ENCODE measurements at places on chromosomes 16 and 17.

- no peak for DNase-seq
These were observed 2292.0 kb downstream of the TP53TG3F start for GRCh38 chr16:35751191-35751941.

DNA sequence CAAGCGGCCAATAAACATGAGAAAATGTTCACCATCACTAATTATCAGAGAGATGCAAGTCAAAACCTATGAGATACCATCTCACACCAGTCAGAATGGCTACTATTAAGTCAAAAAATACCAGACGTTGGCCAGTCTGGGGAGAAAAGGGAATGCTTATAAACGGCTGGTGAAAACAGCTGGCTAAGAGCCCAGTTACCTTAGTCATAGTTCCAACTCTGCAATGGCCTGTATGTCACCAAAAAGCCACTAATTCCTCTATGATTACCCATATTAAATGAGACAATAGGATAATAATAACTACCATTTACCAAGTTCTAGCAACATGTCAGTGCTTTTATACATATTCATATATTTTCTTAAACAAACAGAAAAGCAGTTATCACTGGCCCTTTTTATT lies 42.9 kb upstream of the CDRT4 start:
- no peak for DNase-seq

DNA sequence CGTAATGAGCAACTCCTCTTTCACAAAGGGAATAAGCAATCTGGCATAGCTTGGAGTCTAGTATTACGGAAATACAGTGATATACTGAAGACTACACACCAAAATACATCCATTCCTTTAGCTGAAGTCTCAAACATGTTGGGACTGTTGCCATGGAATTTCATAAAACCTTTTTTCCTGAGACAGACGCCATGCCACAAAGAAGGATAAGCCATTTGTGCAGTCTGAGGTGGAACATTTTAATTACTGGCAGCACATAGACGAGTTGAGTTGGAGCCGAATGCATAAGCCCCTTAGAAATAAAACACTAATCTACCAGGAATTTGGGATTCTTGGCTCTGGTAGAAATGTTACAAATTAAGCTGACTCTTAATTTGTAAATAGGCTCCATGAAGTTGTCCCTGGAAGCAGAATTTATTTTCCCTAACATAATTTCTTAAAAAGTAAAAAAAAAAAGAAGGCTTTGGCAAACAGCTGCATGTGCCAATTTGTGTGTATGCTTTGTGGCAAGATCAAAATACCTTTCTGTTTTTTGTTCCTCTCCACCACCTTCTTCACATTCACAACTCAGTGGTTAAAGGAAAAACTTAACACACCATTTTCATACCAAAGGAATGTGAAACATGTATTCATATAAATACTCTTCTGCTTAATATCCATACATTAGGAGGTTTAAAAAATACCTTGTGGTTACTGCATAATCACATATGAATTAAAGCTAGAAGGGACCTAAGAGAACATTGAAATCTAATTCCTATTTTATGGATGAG lies 25.5 kb downstream of the GRB7 start:
- DNase-seq = no peak

- DNase-seq = peak; percentile 81
These were observed 42.8 kb upstream of the ZC3H18 start for GRCh38 chr16:88527186-88527936.

DNA sequence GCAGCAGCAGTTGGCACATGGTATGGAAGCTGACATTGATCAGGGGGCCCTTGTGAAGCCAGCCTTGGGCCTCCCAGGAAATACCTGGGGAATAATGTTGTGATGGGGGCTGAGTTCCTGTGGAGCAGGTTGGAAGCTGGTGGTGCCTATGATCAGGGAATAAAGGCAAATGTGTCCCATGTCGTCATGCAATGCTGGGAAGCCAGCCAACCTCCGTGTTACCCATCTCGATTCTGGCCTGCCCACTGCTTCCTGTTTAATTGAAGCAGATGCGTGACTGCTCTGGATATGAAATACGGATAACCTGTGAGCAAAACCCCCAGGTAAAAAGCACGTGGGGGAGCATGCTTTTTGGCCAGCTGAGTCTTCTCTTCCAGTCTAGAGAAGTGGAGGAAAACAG lies 580.4 kb upstream of the HSBP1 start:
- no peak for DNase-seq

- DNase-seq = no peak
These were observed 342.2 kb upstream of the TNRC6C start for GRCh38 chr17:77616254-77616731.

DNA sequence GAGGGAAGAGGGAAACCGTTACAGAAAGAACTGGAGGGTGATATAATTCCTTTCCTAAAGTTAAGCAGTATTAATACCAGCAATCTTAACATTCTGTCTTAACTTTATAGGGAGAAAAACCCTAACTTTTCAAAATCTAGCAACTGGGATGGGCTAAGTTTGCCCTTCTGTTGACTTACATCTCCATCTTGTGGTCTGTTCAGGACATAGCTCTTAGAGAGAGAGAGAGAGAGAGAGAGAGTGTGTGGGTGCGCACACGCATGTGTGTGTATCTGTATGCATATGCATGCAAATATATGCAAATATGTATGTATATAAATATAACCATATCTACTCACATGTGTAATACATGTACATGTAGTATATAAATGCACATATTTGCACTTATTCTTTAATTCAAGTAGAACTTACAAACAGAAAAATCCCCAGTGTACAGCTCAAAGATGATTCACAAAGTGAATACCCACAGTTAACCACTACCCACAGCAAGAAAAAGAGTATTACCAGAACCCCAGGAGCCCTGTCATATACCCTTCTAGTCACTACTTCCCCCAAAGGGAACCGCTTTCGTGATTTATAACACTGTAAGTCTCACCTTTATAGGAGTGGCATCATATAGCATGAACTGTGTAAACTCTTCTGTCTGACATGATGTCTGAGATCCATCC lies 46.5 kb downstream of the STX8 start:
- no peak for DNase-seq

DNA sequence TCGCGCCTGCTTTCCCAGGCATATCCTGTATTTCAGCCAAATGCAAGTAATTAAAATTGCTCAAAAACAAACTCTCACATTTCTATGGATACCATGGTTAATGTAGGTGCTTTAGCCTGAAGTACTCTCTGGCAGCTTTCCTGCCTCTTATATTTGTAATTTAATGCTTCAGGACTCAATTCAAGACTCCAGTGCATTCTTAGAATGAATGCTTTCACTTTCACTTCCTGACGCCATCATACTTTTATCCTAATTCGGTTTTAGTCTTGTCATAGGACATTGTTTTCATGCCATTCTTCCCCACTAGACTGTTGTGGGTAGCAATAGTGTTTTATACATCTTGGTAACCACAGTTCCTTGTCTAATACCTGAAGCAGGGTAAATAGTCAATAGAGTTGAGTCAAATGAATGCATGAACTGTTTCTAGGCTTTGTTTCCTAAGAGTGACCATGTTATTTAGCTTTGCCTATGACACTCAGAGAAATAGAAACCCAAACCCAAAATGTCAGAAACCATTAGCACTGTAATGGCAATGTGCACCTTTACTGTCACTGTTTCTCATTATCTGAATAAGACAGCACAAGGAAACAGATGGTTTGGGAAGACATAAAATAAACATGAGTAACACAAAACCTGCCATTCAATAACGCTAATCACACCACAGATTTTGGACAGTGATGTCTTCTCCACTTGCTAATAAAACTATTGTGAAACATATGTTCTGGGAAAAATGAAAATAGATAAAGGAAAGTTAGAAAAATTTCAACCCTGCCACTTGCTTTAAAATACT lies 705.5 kb downstream of the CDH11 start:
- DNase-seq = no peak

- DNase-seq = no peak
These were observed 28.8 kb downstream of the IST1 start for GRCh38 chr16:71923941-71924690.

DNA sequence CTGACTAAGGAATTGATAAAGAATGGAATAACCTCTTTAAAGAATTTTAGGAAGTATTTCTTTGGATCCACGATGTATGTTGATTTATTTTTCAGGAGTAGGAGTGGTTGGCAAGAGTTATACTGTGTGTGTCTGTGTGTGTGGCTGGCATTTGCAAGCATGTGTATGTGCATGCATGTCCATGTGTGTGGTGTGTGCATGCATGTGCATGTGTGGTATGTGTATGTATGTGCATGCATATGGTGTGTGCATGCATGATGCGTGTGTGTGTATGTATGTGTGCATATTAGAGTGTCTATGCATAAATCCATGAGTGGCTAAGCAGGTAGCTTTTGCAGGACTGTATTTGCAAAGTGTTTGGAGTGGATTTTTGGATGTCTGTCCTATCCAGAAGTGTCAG lies 120.8 kb downstream of the HS3ST2 start:
- no peak for DNase-seq

- DNase-seq = no peak
These were observed 56.0 kb upstream of the SMURF2 start for GRCh38 chr17:64718058-64718457.

GRCh38 chr17:49820773-49821172 lies 27.1 kb downstream of the TAC4 start:
- no peak for DNase-seq

GRCh38 chr16:68778551-68779231 lies 41.6 kb downstream of the CDH1 start:
- DNase-seq = peak; percentile 91

- peak; percentile 98 for DNase-seq
These were observed 38.3 kb upstream of the HAPSTR1 start for GRCh38 chr16:9053006-9053601.

- DNase-seq = peak; percentile 68
These were observed 1.7 kb upstream of the CBX8 start for GRCh38 chr17:79798299-79799173.

- DNase-seq = peak; percentile 83
These were observed 6.2 kb downstream of the JPH3 start for GRCh38 chr16:87608400-87608985.

- DNase-seq = no peak
These were observed 13.0 kb upstream of the DPEP1 start for GRCh38 chr16:89600427-89600826.

- DNase-seq = no peak
These were observed 21.4 kb downstream of the ZC3H18 start for GRCh38 chr16:88591577-88592021.

GRCh38 chr16:85603203-85603755 lies 9.8 kb upstream of the GSE1 start:
- DNase-seq = no peak

GRCh38 chr17:15453246-15453645 lies 14.2 kb downstream of the CDRT4 start:
- no peak for DNase-seq

GRCh38 chr17:67569873-67570272 lies 147.9 kb upstream of the NOL11 start:
- DNase-seq = peak; percentile 19

DNA sequence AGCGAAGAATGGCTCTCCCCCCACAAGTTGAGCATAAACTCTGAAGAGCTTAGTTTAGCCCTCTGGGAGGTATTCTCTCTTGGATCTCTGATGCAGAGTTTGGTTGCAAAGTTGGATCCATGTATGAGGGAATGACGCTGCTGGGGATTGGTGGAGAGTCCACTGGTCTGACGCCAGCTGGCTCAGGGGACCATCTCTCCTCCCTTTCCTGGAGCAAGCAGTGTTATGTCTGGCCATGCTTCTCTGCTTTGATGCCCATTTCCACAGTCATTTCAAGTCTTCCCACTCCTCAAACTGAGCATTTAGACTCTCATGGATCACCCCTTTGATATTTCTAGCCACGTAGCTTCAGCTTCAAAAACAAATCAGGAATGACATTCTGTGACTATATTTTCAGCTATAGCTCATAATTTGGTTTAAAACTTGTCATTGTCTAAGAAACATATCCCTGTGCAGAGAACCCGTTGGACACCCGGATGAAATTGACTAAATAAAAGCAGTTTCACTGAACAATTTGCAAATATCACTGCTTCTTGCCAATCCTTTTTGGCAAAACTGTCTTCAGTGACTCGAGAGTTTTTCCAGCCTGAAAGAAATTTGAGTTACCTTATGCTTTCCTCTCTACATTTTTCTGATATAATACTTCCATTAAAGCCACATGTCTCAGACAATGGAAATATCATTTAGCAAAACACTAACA lies 193.4 kb upstream of the CDH11 start:
- no peak for DNase-seq

- DNase-seq = peak; percentile 81
These were observed 5.8 kb downstream of the ZNF18 start for GRCh38 chr17:11991461-11991860.

- no peak for DNase-seq
These were observed 721 bp downstream of the TBCD start for GRCh38 chr17:82752371-82753200.

- no peak for DNase-seq
These were observed 94.0 kb upstream of the SALL1 start for GRCh38 chr16:51244887-51245657.

GRCh38 chr16:1542166-1542500 lies 8.7 kb downstream of the TMEM204 start:
- no peak for DNase-seq

DNA sequence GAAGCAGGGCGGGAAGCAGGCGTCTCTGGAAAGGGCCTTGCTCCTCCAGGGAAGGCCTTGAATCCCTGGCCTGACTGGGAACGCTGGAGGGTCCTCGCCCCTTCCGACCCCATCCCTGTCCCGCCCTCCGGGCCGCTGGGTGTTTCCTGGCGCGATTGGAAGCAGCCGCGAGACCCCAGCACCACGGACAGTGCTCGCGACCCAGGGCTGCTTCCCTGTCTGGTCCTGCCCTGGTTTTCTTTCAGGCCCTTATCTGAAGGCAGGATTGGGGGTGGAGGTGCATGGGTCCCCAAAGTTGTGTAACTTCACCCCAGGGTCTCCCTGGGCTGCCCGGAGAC lies 2.1 kb downstream of the MGAT5B start:
- peak; percentile 79 for DNase-seq

GRCh38 chr16:54268766-54269165 lies 17.8 kb downstream of the IRX3 start:
- DNase-seq = peak; percentile 8

GRCh38 chr16:65224994-65225393 lies 103.1 kb upstream of the CDH11 start:
- DNase-seq = no peak

DNA sequence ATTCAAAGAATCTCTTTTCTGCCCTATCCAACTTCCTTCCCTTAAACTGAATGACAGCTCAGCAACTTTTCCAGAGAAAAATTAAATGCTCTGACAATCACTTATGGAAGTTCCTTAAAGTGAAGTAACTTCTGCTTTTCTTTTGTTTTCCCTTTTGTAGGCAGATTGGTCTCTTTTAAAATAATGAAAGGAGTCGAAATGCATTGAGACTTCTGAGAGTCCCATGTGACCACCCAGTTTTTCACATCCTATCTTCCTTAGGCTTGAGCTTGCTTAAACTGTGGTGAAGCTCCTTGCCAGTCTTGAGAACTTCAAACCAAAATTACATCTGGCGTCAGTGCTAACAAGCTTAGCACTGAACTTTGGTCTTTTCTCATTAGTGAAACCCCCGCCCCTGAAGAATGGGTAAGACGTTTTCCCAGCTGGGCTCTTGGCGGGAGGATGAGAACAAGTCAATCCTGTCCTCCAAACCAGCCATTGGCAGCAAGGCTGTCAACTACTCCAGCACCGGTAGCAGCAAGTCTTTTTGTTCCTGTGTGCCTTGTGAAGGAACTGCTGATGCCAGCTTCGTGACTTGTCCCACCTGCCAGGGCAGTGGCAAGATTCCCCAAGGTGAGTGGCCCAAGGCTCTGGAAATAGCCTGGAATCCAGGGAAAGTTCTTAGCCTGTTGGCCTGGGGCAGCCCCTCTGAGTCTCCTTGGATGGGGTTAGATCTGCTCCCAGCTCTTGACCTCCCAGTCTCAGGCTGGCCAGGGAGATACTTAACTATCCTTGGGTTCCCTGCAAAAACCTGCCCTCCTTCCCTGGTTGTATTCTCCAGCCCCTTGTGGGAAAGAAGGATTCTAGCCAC lies 1.2 kb downstream of the TMEM106A start:
- DNase-seq = no peak

- no peak for DNase-seq
These were observed 26.3 kb downstream of the FOXL1 start for GRCh38 chr16:86604436-86605193.
